Hypothalamus (tissue), 51 donors: ENCODE measurements at places on chromosomes 5 and 9.
A peak's percentile ranks its signal among the peaks of the same experiment; 100 is the strongest.

DNA sequence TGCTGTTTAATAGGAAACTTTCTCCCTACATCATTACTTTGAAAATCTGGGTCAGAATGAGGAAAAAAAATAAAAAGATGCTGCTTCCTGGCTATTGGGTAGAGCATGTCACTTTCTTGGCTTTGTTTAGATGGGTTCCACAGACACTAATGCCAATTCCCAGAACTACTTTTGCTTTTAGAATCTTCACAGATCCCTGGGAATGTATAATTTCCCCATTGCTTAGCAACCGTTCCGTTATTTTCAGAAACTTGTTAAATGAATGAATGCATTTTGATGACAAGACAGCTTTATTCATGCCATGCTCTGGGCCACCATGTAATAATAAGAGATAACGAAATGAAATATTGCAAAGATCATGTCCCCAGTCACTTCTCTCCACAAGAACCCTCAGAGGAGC, 126.5 kb upstream of the TRPC7 start:
- DNase-seq = no peak

- no peak for DNase-seq
These were observed 22.1 kb downstream of the LRRC19 start for GRCh38 chr9:26983340-26983739.

DNA sequence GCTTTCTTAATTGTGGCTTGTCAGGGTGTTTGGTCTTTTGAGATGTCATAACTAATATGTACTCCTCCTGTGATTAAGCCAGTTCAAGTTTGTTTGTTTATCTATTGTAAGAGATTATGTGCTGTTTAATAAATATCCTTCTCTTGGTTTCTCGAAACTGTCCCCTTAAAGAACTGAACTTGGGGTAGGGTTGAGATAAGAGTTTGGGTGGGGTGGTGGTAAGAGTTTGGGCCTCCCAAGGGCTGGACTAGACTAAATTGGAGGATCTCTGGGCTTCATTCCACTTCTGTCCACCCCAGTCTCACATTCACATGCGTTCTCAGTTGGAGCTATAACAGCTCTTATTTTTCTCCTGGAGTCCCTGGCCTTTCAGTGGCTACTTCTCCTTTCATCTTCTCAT, 38.2 kb downstream of the AQP7 start:
- no peak for DNase-seq

- no peak for DNase-seq
These were observed 24.4 kb upstream of the TGFBI start for GRCh38 chr5:136004436-136004835.

- no peak for DNase-seq
These were observed 83.2 kb upstream of the NUDT12 start for GRCh38 chr5:103645816-103646215.

DNA sequence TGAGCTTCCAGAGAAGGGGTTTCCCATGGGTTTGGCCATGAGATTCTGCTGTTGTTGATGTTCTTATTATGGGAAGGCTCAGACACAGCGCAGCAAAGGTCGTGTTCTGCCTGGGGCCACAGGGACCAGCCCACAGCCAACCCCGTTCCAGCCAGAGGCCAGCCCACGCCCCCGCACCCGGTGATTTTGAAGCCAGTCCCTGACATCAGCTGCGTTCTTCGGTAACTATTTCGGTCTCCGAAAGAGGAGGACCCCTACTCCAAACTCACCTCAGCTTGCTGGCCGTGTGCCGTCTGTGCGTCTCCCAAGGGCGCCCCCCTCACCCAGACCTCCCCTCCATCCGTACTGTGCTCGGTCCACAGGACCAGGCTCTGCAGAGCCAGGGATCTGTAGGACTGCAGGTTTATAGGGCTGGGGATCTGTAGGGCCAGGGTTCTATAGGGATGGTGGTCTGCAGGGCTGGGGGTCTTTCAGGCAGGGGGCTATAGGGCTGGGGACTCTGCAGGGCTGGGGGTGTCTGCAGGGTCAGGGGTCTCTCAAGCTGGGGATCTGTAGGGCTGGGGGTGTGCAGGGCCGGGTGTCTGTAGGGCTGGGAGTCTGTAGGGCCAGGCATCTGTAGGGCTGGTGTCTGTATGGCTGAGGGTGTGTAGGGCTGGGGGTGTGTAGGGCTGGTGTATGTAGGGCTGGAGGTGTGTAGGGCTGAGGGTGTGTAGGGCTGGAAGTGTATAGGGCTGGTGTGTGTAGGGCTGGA, 11.8 kb downstream of the COL5A1 start:
- DNase-seq = no peak

DNA sequence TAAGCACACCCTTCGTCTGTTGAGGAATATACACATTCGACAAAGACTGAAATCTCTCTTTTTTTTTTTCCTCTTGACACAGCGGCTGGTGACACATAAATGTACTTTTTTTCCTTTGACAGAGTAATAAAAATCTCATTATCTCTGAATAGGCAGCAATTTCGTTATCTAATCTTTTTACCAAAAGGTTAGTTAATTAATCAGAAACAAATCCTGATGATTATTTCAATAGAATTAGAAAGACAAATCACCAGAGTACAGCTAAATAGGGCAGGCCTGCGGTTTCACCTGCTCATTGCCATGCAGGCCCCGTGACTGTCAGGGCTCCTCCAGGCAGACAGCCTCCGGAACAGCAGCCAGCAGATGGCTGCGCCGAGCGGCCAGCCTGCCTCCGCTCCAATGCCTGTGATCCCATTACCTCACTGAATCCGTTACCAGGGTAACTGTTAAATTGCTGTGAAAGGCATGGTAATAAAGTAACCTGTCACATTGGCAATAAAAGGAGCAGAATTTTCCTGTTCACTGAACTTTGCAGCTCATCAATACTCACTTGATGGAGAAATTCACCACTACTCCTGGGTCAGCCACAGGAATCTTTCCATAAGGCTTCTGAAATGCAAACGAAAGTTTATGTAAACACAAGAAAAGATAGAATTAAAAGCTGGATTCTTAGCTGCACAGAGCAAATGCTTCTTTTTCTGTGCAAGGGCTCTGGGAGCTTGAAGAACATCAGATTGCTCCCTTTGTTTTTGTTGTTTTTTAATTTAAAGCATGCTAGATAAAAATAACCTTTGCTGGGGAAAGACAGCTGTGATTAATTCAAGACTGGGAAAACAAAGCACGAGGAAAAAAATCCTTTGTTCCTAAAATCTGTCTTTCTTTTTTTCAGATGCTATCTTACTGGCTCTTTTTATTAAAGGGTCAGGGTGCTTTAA, 666.4 kb upstream of the ZNF608 start:
- peak; percentile 88 for DNase-seq

- no peak for DNase-seq
These were observed 177.2 kb upstream of the MAP3K1 start for GRCh38 chr5:56638061-56638621.

DNA sequence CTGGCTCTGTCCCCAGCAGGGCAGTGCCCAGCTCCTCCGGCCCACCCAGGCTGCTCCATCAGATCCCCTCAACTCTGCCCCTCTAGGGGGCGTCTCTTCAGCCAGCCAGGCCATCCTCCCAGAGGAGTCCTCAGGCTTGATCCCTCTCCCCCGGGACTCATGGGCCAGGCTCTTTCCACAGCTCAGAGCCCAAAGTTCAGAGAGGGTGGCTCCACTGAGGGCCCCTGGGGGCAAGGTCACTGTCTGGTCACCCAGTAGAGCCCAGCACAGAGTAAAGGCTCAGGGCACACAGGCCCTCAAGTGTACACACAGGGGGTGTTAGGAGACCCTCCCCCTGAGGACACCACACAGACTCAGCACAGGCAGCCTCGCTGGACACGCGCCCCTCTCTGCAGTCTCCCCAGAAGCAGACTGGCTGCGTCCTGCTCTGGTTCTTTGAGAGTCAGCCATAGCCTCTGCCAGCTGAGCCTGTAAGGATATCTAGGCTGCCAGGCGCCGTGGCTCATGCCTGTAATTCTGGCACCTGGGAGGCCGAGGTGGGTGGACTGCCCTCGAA, 64.8 kb downstream of the PAX5 start:
- DNase-seq = no peak

GRCh38 chr5:147479444-147479843, 30.4 kb downstream of the DPYSL3 start:
- no peak for DNase-seq

DNA sequence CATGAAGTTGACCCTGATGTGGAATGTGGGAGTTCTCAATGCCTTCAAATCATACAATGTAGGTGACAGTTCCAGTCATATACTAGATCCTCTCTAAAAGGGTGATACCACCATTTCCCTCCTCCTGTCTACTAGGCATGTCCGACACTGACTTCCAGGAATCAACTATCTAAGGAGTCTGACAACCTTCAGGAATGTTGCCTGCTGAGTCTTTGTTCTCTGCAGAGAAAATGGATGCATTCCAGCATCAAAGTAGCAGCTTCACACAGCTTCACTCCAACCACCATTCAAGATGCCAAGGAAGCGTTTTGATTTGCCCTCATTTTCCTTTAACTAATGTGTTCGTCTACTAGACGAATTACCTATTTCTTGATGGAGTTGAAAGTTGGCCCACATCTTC, 530.2 kb downstream of the EBF1 start:
- no peak for DNase-seq

DNA sequence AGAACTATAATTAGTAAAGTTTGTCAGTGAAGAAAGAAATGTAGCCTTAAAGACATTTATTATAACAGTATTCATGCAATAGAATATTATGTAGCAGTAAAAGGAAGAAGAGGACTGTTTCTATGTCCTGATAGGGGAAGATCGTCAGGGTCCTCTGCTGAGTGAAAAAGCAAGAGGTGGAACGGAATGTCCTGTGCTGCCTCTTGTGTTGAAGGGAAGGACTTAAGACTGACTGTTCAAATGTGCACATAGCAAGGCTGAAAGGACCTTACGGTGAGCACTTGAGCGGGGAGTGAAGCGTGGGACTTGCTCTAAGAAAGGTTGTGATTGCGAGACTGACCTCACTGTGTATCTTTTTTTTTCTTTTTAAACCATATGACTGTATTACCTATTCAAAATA, 63.2 kb downstream of the SNX24 start:
- no peak for DNase-seq

DNA sequence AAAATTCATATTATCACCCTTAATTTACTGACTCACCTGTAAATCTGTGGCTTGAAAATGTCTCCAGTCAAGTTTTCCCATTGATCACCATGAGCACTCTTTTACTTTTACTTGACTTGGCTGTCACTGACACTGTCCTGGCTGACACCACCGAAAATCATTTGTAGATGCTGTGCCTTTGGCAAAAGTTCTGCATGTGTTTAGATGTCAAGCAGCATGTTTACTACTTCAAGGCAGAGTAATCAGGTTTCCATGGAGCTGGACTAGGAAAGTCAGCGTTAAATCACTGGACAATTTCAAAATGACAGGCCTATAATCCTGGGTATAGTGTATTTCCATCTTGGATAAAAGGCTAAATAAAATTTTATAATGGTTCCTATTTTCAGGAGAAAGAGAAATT, 1530.6 kb upstream of the CDH6 start:
- no peak for DNase-seq

DNA sequence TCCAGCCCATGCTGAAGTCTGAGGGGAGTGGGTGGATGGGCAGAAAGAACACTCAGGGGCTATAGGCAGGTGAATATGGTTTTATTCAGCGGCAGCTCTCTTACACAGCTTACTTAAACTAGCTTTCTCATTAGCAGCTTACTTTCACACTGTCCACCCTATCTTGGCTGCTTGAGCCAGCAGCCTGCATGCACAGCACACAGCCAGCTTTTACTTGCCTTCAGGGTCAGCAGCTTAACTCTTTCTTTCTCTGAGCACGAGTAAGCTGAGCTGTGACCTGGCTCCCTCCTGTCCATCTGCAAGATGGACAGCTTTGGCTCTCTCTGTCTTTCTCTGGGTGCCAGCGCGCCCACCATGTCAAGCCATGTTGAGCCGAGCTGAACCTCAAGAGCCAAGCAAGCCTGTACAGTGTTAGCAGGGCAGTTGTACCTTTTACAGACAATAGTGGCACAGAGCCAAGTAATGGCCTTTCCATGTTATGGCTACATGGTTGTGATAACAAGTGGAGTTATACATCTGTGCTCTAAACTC, 1054.9 kb downstream of the PTPRD start:
- no peak for DNase-seq

GRCh38 chr5:136166909-136167308, 26.1 kb downstream of the SMIM32 start:
- no peak for DNase-seq

GRCh38 chr9:76573905-76574760, 115.2 kb downstream of the GCNT1 start:
- DNase-seq = no peak

GRCh38 chr9:123716339-123716945, 213.5 kb downstream of the DENND1A start:
- DNase-seq = no peak

- DNase-seq = no peak
These were observed 16.6 kb downstream of the ZFP62 start for GRCh38 chr5:180844432-180844831.

- DNase-seq = no peak
These were observed 380.7 kb downstream of the IRX2 start for GRCh38 chr5:2370626-2371418.

GRCh38 chr5:174688441-174689354, 35.7 kb upstream of the MSX2 start:
- DNase-seq = no peak

DNA sequence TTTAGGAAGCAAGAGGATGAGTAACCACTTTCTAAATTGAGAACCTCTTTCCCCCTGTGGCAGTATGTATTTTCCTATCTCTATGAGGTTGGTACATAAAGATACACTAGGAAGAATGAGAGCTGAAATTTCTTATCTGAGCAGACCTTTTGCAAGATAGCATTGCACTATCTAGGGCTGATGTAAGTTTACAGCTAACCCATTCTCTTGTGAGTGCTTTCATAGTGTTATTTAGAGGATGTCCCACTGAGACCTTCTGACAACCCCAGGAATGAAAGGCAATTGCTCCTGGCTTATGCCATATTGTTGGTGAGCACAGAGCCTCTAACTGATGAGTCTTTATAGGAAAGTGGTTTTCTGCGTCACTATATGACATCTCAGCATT, 1209.3 kb upstream of the CDH6 start:
- no peak for DNase-seq

- no peak for DNase-seq
These were observed 3.1 kb upstream of the GNPDA1 start for GRCh38 chr5:142015781-142016533.

GRCh38 chr9:87556039-87556438, 58.4 kb downstream of the DAPK1 start:
- no peak for DNase-seq

DNA sequence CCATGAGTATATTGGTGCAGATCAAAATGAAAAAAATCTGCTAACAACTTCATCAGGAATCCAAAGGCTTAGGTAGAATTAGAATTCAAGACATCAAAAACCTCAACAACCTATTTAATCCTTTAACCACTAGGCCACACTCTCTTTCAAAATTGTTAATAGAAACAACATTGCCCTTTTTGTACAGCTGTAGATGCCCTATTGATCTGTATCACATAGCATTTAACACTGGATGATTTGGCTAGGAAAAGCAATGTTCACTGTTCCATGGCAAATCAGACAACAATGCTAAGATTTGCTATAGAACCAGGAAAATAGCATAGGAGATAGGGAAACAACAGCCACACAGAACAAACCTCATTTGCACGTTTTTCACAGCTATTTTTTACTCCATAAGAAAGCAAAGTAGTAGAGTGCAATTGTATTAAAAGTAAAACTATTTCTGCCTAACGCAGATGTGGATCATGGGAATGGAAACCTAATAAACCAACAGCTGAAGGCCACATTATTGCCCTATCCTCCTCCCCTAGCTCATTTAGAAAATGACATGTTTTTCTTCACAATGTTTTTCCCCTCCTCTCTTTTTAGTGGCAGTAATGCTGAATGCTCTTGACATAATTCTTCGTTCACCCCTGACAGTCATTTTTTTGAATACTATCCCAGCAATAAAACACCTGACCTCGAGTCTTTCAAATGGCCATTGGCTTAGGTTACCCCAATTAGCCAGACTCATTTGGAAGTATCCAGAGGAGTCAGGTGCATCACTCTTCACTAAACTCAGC, 373.0 kb upstream of the CCNH start:
- no peak for DNase-seq
